ENCODE measurements at places on chromosomes 12 and 14. TPM values are rescaled to one million over a fixed set of nuclear protein-coding genes. Genes with fewer than 3 reads are reported as not detected.
A peak's percentile ranks its signal among the peaks of the same experiment; 100 is the strongest.

Gene CMTM5
- not detected for polyA plus RNA-seq

Gene HOXC10
- polyA plus RNA-seq: not detected

Gene CHST11
- polyA plus RNA-seq: 48.4 TPM

Gene LRRC10
- polyA plus RNA-seq: not detected

Gene NCOR2
- polyA plus RNA-seq: 72.2 TPM

GRCh38 chr14:21267431-21267845 is 1.8 kb downstream of the HNRNPC start:
- H3K4me3 ChIP-seq: peak overlapping the region; percentile 95
- no peaks in the 10 kb centered on the region for H3K27me3 ChIP-seq
- peaks cover 57% of the 10 kb centered on the region for H3K4me1 ChIP-seq
- DNase-seq: no peak
- H3K27ac ChIP-seq: peak overlapping the region; percentile 99

GRCh38 chr12:100632445-100632892 is 59.0 kb downstream of the GAS2L3 start:
- H3K4me1 ChIP-seq: no peaks in the 10 kb centered on the region
- no peak overlapping the region for H3K4me3 ChIP-seq
- no peak overlapping the region for H3K27ac ChIP-seq
- H3K36me3 ChIP-seq: no peaks in the 10 kb centered on the region
- H3K27me3 ChIP-seq: no peaks in the 10 kb centered on the region
- no peak for DNase-seq

GRCh38 chr12:106048016-106048415 is 90.7 kb downstream of the NUAK1 start:
- no peaks in the 10 kb centered on the region for H3K36me3 ChIP-seq
- no peaks in the 10 kb centered on the region for H3K27me3 ChIP-seq
- H3K27ac ChIP-seq: no peak overlapping the region

- no peaks in the 10 kb centered on the region for H3K27me3 ChIP-seq
- H3K27ac ChIP-seq: no peak overlapping the region
- no peak for DNase-seq
These were observed 759.7 kb downstream of the GALC start for GRCh38 chr14:87233266-87233665.

GRCh38 chr14:74596741-74597450 is 15.1 kb downstream of the LTBP2 start:
- DNase-seq: no peak
- no peak overlapping the region for H3K4me3 ChIP-seq
- no peaks in the 10 kb centered on the region for H3K36me3 ChIP-seq
- H3K4me1 ChIP-seq: peaks cover 20% of the 10 kb centered on the region

DNA sequence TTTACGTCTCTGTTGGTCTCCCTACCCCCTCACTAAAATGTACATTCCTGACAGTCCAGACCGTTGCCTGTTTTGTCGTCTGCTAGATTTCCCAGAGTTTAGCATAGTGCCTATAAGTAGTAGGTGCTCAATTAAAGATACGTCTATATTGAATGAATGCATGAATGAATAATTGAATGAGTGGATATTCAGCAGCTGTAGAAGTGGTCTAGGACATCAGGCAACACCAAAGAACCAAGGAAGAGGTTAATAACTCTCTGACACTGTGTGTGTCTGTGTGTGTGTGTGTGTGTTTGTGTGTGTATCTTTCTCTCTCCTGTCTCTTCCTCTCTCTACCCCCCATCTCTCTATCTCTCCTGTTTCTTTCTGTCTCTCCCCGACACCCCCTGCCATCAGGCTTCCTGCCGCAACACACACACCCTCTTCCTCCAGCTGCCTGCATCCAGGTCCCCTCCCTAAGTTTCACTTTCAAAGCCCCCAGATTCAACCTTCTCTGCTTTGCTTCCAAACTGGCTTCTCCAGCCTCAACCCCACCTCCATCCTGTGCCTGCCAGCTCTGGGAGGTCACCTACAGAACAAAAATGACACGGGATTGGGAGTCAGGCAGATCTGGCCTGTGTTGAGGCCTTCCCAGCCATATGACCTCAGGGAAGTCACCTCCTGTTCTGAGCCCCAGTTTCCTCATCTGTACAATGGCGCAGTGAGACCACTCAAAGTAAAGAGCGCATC is 119.9 kb upstream of the NCOR2 start:
- no peak overlapping the region for H3K4me3 ChIP-seq
- H3K27ac ChIP-seq: no peak overlapping the region
- H3K27me3 ChIP-seq: no peaks in the 10 kb centered on the region
- H3K4me1 ChIP-seq: peaks cover 67% of the 10 kb centered on the region
- DNase-seq: no peak

DNA sequence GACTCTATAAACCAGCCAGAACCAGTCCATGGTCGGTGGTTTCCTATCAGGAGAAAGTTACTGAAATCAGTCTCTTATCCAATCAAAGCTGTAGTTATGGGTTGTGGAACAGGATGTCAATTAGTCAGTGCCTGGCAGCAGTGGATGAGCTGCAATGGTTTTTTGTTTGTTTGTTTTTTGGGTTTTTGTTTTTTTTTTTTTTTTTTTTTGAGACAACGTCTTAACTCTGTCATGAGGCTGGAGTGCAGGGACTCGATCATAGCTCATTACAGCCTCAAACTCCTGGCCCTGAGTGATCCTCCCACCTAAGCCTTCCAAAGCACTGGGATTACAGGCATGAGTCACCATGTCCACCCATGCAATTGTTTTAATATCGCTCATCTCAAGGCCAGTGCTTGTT is 113.3 kb upstream of the CAND1 start:
- no peak for DNase-seq
- no peaks in the 10 kb centered on the region for H3K36me3 ChIP-seq
- no peaks in the 10 kb centered on the region for H3K27me3 ChIP-seq
- no peak overlapping the region for H3K27ac ChIP-seq
- peaks cover 11% of the 10 kb centered on the region for H3K4me1 ChIP-seq

DNA sequence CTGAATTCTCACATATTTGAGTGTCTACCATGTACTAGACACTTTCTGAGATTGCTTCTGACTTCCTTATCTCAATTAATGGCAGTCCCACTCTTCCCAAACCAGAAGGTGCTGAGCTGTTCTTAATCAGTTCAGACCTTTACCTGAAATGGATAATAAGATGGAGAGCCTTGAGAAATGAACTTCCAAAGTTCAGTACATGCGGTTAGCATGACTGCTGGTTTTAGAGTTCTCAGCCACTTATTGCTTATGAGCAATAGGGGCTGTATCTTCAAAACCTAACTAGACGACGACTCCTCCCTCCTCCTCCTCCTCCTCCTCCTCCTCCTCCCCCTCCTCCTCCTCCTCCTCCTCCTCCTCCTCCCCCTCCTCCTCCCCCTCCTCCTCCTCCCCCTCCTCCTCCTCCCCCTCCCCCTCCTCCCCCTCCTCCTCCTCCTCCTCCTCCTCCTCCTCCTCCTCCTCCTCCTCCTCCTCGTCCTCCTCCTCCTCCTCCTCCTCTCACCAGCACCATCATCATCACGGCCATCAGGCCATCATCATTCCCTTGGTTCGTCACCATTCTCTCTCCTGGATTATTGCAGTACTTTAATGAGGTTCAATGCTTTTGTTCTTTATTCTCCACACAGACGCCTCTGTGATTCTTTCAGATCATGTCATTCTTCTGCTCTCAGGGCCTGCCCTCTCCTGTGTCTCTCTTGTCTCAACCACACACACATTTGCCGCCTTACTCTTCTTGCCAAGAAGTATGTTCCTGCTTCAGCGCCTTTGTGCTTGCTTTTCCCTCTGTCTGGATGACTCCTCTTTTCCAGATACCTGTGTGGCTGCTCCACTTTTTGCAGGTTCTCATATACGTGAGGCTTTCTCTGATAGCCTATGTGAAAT is 2.7 kb downstream of the PCNX1 start:
- H3K27me3 ChIP-seq: no peaks in the 10 kb centered on the region
- no peak overlapping the region for H3K4me3 ChIP-seq
- DNase-seq: peak; percentile 43
- H3K36me3 ChIP-seq: no peaks in the 10 kb centered on the region
- peak overlapping the region; percentile 90 for H3K27ac ChIP-seq

- no peak for DNase-seq
- no peaks in the 10 kb centered on the region for H3K27me3 ChIP-seq
- H3K4me1 ChIP-seq: peaks cover 10% of the 10 kb centered on the region
- no peak overlapping the region for H3K4me3 ChIP-seq
- no peak overlapping the region for H3K27ac ChIP-seq
- no peaks in the 10 kb centered on the region for H3K36me3 ChIP-seq
These were observed 15.4 kb downstream of the BHLHE41 start for GRCh38 chr12:26109343-26109881.

GRCh38 chr12:79333144-79333543 is 357.6 kb downstream of the PAWR start:
- no peak overlapping the region for H3K4me3 ChIP-seq
- H3K27me3 ChIP-seq: no peaks in the 10 kb centered on the region
- DNase-seq: no peak
- no peaks in the 10 kb centered on the region for H3K36me3 ChIP-seq

GRCh38 chr12:18345021-18345735 is 83.9 kb downstream of the PIK3C2G start:
- no peak overlapping the region for H3K4me3 ChIP-seq
- DNase-seq: no peak
- H3K27me3 ChIP-seq: no peaks in the 10 kb centered on the region
- no peaks in the 10 kb centered on the region for H3K4me1 ChIP-seq
- no peaks in the 10 kb centered on the region for H3K36me3 ChIP-seq
- no peak overlapping the region for H3K27ac ChIP-seq

DNA sequence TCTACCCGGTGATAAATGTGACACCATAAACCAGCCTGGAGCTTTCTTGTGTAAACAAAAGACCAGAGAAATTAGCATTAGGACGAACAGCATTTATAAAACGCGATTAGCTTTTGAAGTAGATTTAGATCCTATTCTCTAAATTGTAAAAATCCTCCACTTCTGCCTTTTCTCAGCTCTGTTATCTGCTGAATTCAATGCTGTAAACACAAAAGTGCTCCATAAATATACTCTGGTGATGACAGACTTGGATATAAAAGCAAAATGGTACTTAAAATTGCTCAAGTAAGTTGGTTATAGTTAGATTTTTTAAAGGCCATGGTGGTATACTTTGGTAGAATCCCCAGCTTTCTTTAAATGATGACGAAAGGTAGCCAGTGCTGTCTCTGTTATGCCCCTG is 114.6 kb upstream of the RMST start:
- H3K4me1 ChIP-seq: no peaks in the 10 kb centered on the region
- H3K27me3 ChIP-seq: no peaks in the 10 kb centered on the region
- no peak overlapping the region for H3K4me3 ChIP-seq
- no peak overlapping the region for H3K27ac ChIP-seq
- no peaks in the 10 kb centered on the region for H3K36me3 ChIP-seq

DNA sequence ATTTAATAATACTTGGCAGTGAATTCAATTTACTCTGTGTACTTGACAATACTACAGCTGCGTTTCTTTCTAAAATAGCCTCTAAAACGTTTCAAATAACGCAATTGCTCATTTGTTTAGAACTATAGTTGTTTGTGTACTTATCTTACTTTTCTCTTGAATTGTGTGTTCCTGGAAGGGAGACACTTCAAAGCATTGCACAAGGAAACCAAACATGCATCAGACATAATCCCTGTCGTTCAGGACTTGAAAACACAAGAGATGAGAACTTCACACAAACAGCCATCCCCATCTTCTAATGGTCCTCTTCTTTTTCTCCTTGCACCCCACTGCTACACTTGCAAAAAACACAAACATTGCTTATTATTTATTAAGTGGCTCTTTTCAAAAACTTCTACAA is 38.5 kb downstream of the PTGER2 start:
- H3K27ac ChIP-seq: no peak overlapping the region
- no peak overlapping the region for H3K4me3 ChIP-seq
- peaks cover 12% of the 10 kb centered on the region for H3K4me1 ChIP-seq
- H3K36me3 ChIP-seq: no peaks in the 10 kb centered on the region
- DNase-seq: no peak
- H3K27me3 ChIP-seq: peaks cover 99% of the 10 kb centered on the region

DNA sequence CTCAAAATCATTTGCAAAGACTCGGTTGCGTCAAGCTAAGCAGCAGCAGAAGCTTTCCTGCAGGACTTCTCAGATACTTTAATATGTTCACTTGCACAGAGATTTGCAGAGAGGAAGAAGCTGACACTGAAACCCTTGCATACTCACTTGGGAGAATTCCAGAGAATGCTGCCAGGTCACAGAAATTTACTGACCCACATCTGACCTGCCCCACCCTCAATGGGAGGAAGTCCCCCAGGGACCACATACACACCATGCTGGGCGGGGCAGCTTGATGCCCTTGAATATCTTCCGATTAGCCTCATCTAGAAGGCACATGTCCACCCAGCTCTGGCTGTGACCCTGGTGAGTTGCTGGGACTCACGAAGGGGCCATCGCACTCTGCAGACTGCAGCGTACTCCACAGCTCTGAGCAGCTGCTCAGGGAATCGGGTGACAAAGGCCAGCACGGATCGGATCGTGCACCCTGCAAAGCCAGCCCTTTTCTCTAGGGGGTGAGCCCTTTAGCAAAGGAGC is 83.2 kb downstream of the ITPK1 start:
- H3K36me3 ChIP-seq: peaks cover 37% of the 10 kb centered on the region
- peak; percentile 87 for DNase-seq
- no peaks in the 10 kb centered on the region for H3K27me3 ChIP-seq
- H3K4me1 ChIP-seq: peaks cover 50% of the 10 kb centered on the region
- peak overlapping the region; percentile 85 for H3K27ac ChIP-seq
- H3K4me3 ChIP-seq: no peak overlapping the region

DNA sequence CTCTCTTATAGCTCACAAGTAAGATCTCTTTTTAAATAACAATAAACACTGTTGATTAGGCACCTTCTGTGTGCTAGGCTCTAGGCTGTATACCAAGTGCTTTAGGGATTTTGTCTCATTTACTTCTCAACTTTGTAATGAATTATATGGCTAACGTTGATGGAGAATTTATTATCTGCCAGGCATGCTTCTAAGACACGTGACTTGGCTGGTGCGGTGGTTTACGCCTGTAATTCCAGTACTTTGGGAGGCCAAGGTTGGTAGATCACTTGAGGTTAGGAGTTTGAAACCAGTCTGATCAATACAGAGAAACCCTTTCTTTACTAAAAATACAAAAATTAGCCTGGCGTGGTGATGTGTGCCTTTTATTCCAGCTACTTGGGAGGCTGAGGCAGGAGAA is 1202.8 kb upstream of the TMEM132C start:
- H3K4me3 ChIP-seq: no peak overlapping the region
- no peaks in the 10 kb centered on the region for H3K4me1 ChIP-seq
- no peaks in the 10 kb centered on the region for H3K27me3 ChIP-seq
- no peaks in the 10 kb centered on the region for H3K36me3 ChIP-seq
- DNase-seq: no peak

DNA sequence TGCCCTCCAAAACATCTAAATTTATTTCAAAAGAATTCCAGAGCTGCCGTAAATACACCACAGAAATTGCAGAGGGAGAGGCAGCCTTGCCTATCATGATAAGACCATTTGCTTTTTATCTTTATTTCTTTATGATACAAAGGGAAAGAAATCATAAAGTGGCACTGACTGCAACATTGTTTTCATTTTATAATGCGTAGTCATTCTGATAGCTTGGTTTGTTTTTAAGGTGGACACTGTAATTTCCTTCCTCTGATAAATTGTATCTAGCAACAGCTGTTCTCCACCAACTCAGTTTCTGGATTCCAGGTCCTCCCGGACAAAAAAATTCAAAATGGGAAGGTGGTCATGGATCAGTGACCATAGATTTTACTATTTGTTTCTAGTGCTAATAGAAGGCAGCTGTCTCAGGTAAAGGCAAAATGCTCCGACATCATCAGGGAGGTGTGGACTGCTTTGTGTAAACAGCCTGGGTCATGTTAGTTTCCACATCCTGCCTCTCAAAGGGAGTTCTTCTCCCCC is 623 bp upstream of the TSPAN8 start:
- H3K4me1 ChIP-seq: no peaks in the 10 kb centered on the region
- H3K27me3 ChIP-seq: no peaks in the 10 kb centered on the region
- H3K36me3 ChIP-seq: no peaks in the 10 kb centered on the region
